Activated T-cell treated with anti-CD3 and anti-CD28 coated beads for 4 hours (primary cell): ENCODE measurements at places on chromosomes 3 and 15.

DNA sequence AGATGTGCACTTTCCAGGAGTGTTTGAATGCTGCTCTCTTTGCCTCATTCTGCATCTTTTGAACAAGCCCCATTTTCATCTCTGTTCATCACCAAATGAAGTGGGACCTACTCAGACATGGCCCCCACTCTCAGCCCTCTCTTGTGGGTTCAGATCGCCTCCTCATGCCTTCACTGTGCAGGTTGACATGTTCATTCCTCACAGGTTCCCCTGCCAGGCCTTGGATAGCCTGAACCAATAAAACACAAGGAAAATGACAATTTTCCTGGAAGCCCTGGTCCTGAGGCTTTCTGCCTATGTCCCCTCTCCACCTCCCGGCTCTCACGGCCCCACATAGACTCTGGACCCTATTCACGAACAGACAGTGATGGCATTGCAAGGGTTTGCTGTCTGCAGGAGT is 17.7 kb downstream of the KLF15 start:
- no peak for DNase-seq

DNA sequence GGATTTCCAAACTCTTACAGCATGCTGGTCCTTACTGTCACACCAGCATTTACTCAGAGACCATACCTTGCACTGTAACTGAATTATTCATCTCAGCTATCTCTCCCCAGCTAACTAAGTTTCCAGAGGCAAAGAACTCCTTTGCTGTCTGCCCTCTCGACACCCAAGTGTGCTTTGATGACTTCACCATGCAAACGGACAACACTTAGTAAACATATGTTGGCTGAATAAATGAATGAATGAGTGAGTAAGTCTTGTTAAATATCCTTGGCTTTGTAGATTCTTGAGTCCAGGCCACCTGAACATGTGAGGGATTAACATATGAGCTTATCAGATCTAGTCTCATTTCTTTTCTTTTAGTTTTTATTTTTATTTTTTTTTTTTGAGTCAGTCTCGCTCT is 138.2 kb downstream of the PLD1 start:
- DNase-seq, result no peak

GRCh38 chr3:65751123-65751700 is 287.5 kb downstream of the MAGI1 start:
- DNase-seq, result no peak

DNA sequence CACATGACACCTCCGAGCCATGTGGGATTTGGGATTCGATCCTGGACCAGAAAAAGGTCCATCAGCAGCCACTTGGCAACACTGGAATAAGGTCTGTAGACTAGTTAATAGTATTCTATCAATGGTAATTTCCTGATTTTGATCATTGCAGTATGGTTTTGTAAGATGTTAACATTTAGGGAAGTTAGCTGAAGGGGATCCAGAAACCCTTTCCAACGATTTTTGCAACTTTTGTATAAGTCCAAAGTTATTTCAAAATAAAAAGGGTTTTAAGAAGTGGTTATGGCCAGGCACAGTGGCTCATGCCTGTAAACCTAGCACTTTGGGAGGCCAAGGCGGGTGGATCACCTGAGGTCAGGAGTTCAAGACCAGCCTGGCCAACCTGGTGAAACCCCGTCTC is 10.2 kb downstream of the BDH1 start:
- no peak for DNase-seq

DNA sequence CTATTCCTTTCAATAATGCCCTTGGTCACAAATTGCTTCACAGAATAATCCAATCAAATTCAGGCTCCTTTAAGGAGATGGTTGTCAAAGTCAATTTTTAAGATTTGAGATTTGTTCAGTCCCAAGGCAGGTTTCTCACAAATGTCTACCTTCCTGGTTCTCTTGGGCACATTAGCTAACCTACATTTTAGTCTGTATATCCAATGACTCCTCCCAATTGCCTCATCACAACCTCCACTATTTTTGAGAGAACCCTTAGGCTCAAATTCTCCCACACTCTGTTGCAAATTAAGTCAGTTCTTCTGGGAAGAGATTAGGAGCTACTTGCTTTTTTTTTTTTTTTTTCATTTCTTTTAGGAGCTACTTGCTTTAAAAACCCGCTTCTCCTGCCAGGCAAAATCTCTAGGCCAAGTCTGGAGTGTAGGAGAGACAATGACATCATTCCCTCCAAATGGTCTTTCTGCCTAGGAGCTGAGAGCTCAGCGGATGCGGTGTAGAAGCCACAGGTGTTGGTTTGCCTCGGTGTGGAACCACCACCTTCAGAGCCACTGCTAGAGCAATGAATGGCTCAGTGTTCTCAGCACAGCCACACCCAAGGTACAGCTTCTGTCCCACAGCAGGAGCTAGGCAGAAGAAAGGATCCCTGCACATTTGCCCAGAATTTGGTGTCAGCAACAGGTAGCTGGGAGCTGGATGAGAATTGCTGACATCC is 10.0 kb upstream of the INO80 start:
- no peak for DNase-seq

GRCh38 chr15:78087951-78088772 is 4.2 kb upstream of the SH2D7 start:
- no peak for DNase-seq

- DNase-seq, result no peak
These were observed 12.6 kb downstream of the KPNA1 start for GRCh38 chr3:122502139-122502538.

DNA sequence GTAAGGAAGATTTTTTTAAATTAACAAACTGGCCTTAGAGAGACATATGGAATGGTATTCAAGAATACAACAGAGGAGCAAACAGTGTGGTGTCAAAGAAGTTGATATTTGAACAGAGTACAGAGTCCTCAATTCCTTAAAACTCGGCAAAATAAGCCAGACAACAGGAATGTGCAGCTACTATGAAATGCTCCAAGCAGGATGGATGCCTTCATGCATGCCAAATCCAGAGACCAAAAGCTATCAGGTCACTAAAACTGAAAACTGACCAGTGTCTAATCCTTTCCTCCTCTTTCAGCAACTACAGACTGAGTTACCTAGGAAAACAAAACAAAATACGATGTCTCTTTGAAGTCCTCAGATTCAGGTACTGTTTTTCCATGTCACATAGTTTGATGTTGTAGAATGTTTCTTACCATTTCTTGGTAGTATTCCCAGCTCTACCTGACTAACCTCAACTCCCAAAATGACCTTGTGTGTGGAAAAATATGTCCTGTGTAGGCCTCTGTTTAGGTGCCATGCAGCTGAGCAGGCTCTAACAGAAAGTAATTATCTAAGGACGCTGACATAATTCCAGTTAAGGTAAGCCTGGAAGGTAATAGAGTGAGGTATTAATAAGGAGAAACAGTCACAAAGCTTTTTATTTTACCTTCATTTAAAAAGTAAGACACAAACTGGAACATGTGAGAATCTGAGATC is 46.9 kb downstream of the TBL1XR1 start:
- no peak for DNase-seq

- DNase-seq, result no peak
These were observed 22.5 kb downstream of the KCTD6 start for GRCh38 chr3:58514405-58514804.

- DNase-seq, result no peak
These were observed 984 bp downstream of the RNU6-1 start for GRCh38 chr15:67838789-67839332.

GRCh38 chr3:195069501-195070251 is 201.3 kb downstream of the XXYLT1 start:
- DNase-seq, result no peak

GRCh38 chr3:189108735-189109134 is 63.0 kb upstream of the TPRG1 start:
- no peak for DNase-seq

GRCh38 chr3:178421069-178421468 is 115.2 kb upstream of the KCNMB2 start:
- DNase-seq, result no peak

- DNase-seq, result no peak
These were observed 291.2 kb downstream of the FAM43A start for GRCh38 chr3:194976874-194977273.

DNA sequence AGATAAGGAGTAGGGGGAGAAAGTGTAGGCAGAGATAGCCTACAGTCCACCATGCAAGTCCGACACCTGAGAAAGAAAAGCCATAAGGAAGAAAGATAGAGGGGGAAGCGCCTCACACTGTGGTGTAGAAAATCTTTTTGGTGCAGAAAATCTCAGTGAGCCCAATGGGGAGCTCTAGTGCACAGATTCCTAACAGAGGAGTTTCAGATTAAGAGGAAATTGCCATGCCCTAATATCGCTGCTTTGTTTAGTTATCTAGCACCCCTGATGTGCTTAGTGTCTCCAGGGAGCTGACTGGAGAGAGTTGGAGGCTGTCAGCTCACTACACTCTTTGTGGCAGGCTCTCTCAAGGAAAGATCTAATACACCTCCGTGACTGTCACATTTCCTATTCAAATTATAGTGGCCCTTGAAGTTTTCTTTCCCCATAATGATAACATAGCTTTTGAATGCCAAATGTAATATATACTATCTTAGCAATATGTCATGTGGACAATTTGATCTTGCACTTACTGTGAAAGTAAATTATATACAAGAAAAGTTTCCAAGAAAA is 33.7 kb downstream of the CGGBP1 start:
- no peak for DNase-seq

- no peak for DNase-seq
These were observed 141.4 kb downstream of the AGBL1 start for GRCh38 chr15:86221119-86221518.

GRCh38 chr3:170330366-170330765 is 27.1 kb upstream of the SKIL start:
- no peak for DNase-seq

DNA sequence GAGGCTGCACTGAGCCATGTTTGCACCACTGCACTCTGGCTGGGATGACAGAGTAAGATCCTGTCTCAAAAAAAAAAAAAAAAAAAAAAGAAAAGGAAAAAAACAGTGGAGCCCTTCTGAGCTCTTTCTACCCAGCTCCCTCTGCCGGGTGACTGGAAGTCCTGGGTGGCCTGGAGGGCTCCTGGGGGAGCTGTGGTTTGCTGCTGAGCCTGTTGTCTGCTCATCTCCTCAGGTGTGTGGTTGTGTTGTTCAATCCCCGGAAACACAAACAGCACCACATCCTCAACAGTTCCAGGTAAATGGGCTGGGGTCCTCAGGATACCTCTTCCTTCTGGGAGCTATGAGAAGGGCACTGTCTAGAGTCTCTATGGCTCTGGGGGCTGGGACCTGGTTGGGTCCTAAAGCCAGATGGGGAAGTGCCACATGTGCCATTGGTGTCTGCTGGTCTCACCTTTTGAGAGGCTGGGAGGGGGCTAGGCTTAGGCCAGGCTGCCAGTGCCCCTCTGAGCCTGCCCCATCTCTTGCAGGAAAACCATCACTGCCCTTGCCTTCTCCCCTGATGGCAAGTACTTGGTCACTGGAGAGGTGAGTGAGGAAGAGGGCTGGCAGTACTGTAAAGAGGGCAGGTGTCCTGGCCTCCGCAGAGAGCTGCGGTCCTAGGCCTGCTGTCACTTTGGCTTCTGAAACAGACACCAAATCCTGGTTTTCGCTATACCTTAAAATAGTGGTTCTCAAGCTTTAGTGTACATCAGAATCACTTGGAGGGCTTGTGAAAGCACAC is 17.1 kb upstream of the JMJD7 start:
- no peak for DNase-seq

- DNase-seq, result no peak
These were observed 100.6 kb upstream of the ATP11B start for GRCh38 chr3:182692695-182693094.

- no peak for DNase-seq
These were observed 314.3 kb downstream of the CHST2 start for GRCh38 chr3:143433787-143434378.

- no peak for DNase-seq
These were observed 35.2 kb upstream of the CDAN1 start for GRCh38 chr15:42772144-42772543.

- DNase-seq, result no peak
These were observed 25.4 kb upstream of the PSMD6 start for GRCh38 chr3:64048631-64049061.

- no peak for DNase-seq
These were observed 443 bp upstream of the NR2F2 start for GRCh38 chr15:96330064-96330449.

- DNase-seq, result no peak
These were observed 65.8 kb upstream of the GSK3B start for GRCh38 chr3:120160050-120160449.

- no peak for DNase-seq
These were observed 41.7 kb upstream of the ANP32A start for GRCh38 chr15:68862415-68862814.

GRCh38 chr3:15601399-15602145 is at the start of the genes BTD and HACL1:
TSS of gene BTD (plus strand) at chr3:15601745. CDS start at chr3:15635440, 33,695 bp downstream.
TSS of gene HACL1 (minus strand) at chr3:15601569. CDS start at chr3:15601463, 106 bp downstream.
- peak; percentile 99 for DNase-seq

- no peak for DNase-seq
These were observed 5.9 kb downstream of the EPHA3 start for GRCh38 chr3:89113344-89113743.

DNA sequence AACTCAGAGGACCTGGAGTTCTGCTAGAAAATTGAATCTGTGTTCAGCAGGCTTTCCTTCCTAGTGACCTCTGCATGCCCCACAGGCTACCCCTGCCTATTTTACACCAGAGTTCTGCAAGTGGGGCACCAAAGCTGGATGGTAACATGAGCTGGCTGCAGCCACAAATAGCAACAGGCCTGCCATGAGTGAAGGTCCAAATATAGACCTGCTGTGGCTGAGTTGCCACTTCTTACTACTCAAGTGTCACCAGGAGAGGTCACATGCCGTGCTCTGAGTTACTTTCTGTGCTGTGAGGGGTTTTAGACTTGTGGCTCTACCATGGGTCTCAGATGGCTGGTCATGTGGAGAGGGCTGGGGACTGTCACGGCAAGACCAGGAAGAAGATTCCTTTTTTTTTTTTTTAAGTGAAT is at the start of gene FSD2:
TSS of gene FSD2 (minus strand) at position 76 of the 413 bp plus-strand sequence. CDS start 18,679 bp downstream, outside the sequence.
- no peak for DNase-seq

GRCh38 chr3:188170461-188171459 is 16.8 kb downstream of the LPP start:
- DNase-seq, result peak; percentile 28

GRCh38 chr3:194720048-194720447 is 34.4 kb downstream of the FAM43A start:
- DNase-seq, result no peak

GRCh38 chr3:186691676-186692075 is 25.5 kb upstream of the KNG1 start:
- DNase-seq, result no peak

DNA sequence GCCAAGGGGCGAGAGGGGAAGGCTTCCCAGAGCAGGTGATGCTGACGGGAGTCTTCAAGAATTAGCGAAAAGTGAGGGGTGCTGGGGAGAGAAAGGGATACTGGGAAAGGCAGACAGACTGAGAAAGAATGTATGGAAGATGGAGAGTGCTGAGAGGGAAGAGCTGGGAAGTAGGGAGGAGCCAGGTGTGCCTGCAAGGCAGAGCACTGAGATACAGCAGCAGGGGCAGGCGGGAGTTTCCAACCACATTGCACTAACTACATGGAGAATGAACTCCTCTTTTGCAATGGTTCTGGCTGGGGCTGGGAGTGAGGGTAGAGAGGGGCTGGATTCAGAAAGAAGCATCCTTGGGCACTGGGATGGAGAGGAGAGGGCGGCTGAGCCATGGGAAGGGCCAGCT is 16.0 kb upstream of the CRABP1 start:
- no peak for DNase-seq

- no peak for DNase-seq
These were observed 87.0 kb downstream of the TP63 start for GRCh38 chr3:189718215-189718614.
